ENCODE measurements at places on chromosomes 6 and 20.

- no peak for DNase-seq
Measured at GRCh38 chr20:44886828-44887227, 1.3 kb downstream of the YWHAB start.

- peak; percentile 55 for DNase-seq
Measured at GRCh38 chr6:51844336-51844735, 243.1 kb downstream of the PKHD1 start.

GRCh38 chr6:159723259-159723658, 4.0 kb upstream of the WTAP start:
- DNase-seq: no peak

GRCh38 chr20:19903168-19903811, 113.9 kb upstream of the NAA20 start:
- DNase-seq: no peak

- DNase-seq: peak; percentile 8
Measured at GRCh38 chr6:47034926-47035325, 7.2 kb downstream of the ADGRF1 start.

GRCh38 chr20:43029176-43029575, 160.5 kb downstream of the PTPRT start:
- DNase-seq: no peak

- no peak for DNase-seq
Measured at GRCh38 chr20:62499758-62500236, 24.0 kb upstream of the GATA5 start.

DNA sequence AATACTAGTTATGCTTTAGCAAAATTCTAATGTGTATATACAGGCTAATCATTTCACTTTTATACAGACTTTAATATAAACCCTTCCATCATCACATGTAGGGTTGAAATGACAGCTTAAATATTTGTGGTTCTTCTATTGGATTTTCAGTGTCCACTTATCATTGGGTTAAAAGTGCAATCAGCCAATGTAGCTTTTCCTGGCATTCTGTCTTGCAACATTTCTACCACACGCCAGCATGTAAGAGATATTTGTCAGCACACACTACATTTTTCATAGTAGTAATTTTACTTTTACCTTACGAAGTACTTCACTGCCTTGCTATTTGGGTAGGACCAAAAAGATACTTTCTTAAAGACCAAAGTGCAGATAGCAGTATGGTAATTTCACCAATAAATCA, 252.0 kb downstream of the TBX18 start:
- DNase-seq: no peak

DNA sequence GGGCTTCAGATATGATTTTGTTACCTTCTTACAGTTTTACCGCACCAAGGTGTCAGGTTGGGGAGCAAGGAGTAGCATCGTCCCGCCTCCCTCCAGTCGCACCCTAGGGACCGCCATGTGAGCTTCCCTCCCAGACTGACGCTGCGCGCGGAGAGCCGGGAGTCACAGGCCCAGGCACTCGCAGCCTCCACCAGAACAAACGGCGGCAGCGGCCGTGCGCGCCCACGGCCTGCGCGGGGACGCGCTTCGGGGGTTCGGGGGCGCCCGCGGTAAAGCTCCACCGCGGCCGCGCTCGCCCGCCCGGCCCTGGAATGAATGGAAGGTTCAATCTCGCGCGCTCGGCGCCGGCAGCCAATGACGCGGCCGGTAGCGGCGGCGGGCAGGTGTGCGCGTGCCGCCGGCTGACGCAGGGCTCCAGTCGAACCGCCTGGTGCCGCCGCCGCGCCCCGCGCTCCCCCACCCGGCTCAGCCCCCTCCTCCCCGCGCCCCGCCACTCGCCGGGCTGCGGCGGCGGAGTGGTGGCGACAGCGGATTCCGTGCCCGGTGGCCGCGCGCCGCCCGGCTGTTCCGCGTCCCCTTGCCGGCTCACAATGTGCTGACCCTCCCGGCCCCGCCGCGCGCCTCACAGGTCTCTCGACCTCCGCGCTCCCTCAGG, 16.5 kb upstream of the LIN28B start:
- DNase-seq: peak; percentile 95

DNA sequence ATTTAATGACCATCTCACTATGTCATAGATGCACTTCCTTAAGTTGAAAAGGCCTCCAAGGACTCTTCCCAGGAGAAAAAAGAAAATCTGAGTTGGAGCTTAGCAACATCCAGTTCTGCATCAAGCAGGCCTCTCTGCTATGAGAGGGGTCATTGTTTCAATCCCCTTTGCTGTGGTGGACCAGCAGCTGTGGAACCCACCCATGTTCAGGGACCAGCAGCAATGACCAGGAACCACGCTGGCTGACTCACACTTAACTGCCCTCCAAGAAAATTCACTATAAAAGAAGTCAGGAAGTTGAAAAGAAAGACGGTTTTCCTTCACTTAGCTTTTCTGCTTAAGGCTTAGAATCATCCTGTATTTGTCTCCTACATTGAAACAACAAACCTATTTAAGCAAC, 1062.4 kb upstream of the FLRT3 start:
- no peak for DNase-seq

DNA sequence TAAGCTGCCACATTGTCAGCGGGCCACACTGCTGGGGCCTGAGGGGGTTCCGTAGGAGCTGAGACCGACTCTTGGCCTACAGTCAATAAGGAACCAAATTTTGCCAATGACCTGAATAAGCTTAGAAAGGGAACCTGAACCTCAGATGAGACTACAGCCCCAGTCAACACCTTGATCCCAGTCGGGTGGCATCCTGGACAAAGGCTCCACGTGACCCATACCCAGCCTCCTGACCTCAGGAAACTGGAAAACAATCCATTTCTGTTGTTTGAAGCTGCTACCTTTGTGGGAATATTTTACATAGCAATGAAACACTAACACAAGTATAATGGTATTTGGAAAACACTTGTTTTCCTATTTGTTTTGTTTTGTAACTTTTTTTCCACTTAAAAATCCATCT, 179.9 kb upstream of the RALGAPA2 start:
- no peak for DNase-seq

- no peak for DNase-seq
Measured at GRCh38 chr6:34323300-34323699, 69.2 kb downstream of the NUDT3 start.

- DNase-seq: no peak
Measured at GRCh38 chr6:1770968-1771723, 161.4 kb downstream of the FOXC1 start.

- no peak for DNase-seq
Measured at GRCh38 chr6:352896-353470, 38.6 kb upstream of the IRF4 start.
